ENCODE measurements at places on chromosomes 2 and 18.

DNA sequence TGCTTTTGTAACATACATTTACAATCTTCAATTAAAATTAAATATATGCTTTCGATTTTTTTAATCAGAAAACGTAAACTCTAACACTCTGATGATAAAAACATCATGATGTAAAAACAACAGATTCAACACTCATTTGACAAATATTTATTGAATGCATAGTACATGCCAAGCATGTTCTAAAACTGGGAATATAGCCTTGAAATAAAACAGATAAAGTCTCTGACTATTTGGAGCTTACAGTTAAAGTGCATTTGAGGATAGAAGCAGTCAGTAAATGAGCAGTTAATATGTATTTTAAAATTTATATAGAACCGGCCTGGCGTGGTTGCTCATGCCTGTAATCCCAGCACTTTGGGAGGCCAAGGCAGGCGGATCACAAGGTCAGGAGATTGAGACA, 47.8 kb downstream of the TMX3 start:
- DNase-seq, result no peak

DNA sequence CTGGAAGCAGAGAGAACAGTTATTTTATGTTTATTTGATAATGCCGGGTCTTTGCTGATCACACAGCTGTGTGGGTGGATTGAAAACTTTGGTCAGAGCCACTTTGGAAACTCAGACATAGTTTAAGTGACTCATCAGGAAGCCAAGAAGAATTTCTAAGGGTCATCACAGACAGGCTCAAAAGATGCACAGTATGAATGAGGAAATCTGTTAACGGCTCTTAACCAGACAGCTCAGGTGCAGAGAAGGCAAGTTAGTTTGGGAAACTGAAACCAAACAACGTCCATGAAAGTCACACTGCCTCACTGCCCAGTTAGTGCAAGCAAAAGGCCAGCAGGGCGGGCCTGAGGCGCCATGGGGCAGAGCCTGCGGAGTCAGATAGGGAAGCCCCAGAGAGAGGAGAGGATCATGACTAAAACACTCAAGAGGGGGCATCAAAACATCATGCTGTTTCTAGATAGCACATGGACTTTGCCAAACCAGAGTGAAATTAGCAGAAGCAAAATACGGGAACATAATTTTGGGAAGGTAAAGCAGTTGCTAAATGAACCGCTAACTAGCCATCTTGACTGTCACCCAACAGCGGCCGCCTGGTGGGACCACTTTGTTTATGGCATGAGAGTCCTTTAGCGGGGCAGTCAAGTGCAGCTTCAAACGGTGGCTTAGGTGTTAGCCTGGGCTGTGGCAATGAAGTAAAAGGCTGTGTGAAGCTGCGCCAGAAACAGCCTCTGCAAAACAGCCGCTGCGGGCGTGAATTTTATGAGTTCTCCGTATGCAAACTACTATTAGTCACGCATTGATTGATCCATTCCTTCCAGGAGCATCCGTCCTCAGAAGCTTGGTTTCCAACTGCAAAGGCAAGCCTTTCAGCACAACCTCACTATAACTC, 101.2 kb downstream of the KCTD18 start:
- peak; percentile 93 for DNase-seq

GRCh38 chr2:66966631-66967030, 430.5 kb upstream of the ETAA1 start:
- DNase-seq, result no peak

DNA sequence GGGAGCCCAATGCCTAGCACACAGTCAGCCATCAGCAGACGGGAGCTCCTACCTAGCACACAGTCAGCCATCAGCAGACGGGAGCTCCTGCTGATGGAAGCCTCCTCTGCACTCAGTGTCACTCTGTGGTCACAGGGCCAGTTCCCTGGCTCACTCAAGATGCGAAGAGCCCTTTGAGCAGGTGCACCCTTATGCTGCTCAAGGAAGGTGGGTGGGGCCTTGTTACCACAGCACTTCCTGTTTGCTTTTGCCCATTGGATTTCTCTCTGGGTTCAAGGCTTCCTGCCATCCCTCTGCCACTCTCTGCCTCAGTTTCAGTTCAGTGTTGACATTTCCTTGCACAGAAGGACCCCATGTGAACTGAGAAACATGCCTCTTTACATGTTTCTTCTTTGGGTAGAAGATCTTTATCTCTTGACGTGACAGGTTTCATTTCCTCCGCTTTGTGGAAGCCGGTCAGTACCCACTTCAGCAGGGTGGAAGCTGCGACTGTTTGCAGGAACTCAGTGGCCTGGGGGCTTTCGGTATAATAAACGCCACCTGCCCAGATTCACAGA, 11.6 kb downstream of the TRIB2 start:
- DNase-seq, result no peak

GRCh38 chr2:120606931-120607330, 128.7 kb upstream of the GLI2 start:
- no peak for DNase-seq

GRCh38 chr2:96815326-96816126, 542 bp upstream of the CNNM3 start:
- peak; percentile 51 for DNase-seq

DNA sequence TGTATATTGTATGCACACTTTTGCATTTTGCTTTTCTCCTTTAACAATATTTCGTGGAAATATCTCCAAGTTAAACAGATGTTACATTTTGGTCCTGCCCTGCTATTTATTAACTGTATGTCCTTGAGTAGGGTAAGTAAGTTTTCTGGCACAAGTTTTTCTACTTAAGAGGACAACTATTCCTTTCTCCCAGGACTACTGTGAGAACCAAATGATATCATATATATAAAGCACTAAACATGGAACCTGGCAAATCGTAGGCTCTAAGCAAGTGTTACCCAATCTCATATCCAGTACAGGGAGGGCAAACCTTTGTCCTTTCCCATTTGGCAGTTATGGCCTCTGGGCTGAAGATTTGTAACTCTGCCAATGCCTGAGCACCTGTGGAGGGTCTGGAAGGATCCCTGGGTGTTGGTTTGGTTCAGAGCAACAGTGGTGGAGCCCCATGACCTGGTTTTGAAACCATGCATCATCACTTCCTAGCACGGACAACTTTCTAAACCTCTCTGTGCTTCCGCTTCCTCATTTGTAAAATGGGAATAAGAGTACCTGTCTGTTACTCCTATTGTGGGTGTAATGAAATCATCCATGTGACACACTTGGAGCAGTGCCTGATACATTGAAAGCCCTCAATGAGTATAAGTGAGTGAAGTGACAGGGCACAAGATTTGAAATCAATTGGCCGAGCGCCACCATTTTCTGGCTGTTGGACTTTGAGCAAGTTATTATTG, 28.3 kb upstream of the ICOS start:
- DNase-seq, result no peak

- DNase-seq, result peak; percentile 21
Measured at GRCh38 chr2:1854729-1855547, 110.6 kb upstream of the PXDN start.

- DNase-seq, result no peak
Measured at GRCh38 chr18:7633171-7633570, 66.1 kb downstream of the PTPRM start.

DNA sequence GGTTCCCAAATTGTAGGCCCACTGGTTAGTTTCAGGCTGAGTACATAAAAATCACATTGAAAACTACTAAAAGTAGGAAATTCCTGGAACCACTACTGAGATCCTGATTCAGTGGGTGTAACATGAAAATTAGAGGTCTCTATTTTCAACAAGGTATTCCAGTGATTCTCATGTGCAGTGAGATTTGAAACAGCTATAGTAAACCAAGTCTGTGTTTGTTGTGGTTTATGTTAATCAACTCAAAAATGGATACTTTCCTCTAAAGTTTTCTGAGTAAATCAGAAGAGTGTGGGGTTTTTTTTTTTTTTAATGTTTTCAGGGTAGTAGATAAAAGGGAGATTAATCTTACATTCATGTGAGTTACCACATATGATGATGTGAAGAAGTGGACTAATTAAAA, 42.4 kb upstream of the LIMS1 start:
- no peak for DNase-seq

GRCh38 chr18:28735731-28736130, 558.8 kb upstream of the CDH2 start:
- peak; percentile 71 for DNase-seq

Measured in kidney glomerular epithelial cell (primary cell).